ENCODE measurements at places on chromosomes 12 and 14.
A peak's percentile ranks its signal among the peaks of the same experiment; 100 is the strongest.

GRCh38 chr12:72523754-72524153 lies 251.6 kb downstream of the TRHDE start:
- DNase-seq = no peak

- no peak for DNase-seq
These were observed 1.1 kb downstream of the TOGARAM1 start for GRCh38 chr14:44963044-44963528.

- no peak for DNase-seq
These were observed 15.9 kb downstream of the FBLN5 start for GRCh38 chr14:91931478-91932088.

DNA sequence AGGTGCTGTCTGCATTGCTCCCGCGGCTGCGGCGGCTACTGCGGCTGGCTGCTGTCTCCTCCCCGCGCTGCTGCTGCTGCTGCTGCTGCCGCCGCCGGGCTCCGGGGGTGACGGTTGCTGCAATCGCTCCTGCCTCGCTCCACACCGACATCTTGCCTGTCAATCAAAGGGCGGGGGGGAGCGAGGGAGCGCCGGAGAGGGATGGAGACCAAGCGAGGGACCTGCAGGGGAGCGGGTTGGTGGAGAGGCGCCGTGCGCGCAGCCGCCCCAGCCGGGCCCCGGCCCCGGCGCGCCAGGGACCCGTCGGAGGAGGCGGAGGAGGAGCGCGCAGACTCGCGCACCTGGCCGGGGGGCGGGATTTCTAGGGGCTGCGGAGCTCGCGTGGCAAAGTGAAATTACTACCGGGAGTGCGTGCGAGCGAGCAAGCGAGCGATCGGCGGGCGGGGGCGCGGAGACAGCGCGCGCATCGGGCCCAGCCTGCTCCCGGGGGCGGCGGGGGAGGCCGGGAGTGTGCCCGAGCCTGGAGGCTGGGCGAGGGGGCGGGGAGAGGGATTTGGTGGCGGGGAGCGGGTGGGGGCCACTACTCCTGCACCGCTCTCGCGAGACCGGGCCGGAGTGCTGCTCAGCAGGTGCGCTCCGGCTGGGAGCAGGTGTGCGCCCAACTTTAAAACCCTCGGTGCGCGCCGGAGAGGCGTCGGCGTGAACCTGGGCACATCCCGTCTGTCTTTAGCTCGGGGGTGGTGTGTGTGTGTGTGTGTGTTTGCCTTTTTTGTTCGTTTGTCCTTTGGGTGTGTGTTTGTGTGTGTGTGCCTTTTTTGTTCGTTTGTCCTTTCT lies at the start of gene KSR2:
KSR2 (minus strand) TSS at position 165 of the 834 bp plus-strand sequence. CDS start 735 bp downstream, outside the sequence.
- peak; percentile 30 for DNase-seq

DNA sequence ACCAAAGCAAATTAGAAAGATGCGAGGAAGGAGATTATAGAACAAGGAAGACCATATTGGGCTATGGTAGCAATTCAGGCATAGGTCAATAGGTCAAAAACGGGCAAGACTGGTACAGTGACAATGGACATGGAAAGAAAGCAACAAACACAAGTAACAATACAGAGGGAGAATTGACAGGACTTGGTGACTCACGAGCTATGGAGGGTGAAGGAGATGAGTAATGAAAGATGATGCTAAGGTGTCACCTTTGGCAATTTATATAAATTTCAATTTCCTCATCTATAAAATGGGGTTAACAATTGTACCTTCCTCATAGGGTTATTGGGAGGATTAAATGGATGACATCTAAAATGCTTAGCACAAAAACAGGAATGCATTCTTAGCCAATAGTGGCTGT lies 15.1 kb upstream of the DUSP16 start:
- no peak for DNase-seq

- no peak for DNase-seq
These were observed 287.0 kb downstream of the PCNX1 start for GRCh38 chr14:71194251-71194650.

DNA sequence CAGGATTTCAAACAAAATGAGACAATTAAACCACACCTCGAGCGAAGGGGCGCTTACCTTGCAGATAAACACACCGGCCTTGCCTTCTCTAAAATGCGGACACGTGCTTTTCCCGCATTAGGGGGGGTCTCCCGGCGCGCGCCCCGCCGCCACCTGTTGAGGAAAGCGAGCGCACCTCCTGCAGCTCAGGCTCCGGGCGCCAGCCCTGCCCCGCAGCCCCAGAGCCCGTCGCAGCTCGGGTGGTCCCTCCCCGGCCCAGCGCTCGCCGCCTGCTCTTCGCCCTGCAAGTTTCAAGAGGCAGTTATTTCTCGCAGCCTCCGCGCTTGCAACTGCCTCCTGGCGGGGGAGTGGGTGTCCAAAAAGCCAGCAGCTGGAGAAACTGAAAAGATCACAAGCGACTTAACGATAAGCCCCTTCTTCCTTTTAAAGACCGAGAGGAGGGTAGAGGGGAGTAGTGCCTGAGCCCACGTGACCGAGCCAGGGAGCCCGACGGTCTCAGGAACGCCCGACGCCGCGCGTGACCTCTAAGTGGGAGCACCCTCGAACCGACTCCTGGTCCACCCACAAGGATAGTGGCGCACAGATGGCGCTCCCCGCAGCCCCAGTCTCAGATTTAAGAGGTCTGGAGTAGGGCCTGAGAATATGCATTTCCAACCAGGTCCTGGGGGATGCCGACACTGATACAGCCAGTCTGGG lies at the start of gene ESR2:
ESR2 (minus strand) TSS at position 396 of the 696 bp plus-strand sequence. CDS start 11,386 bp downstream, outside the sequence.
- no peak for DNase-seq

DNA sequence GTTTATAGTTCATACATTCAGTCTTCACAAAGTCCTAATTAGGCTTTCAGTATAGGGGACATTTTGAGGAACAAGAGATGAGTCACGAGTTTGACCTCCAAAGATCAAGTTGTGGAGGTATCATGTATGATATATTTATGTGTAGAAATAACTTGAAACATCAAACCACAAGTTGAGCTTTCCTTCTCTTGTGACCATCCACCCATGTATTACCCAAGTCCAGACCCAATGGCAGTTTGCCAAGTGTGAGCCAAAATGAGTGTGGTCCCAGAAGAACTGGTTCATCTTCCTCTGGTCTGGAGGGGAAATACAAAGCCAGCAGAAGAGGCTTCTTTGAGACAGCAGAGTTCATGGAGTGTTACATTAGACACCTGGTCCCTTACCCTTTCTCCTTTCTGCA lies 104.9 kb downstream of the ATP23 start:
- DNase-seq = no peak

GRCh38 chr14:84340938-84341337 lies 1189.0 kb upstream of the FLRT2 start:
- DNase-seq = no peak

- peak; percentile 76 for DNase-seq
These were observed 71.4 kb upstream of the GPR68 start for GRCh38 chr14:91315844-91316267.

- DNase-seq = no peak
These were observed 12.5 kb downstream of the EGLN3 start for GRCh38 chr14:33938131-33938949.
